T follicular helper cell (primary cell): ENCODE measurements at places on chromosomes 16 and 17.
A peak's percentile ranks its signal among the peaks of the same experiment; 100 is the strongest.

DNA sequence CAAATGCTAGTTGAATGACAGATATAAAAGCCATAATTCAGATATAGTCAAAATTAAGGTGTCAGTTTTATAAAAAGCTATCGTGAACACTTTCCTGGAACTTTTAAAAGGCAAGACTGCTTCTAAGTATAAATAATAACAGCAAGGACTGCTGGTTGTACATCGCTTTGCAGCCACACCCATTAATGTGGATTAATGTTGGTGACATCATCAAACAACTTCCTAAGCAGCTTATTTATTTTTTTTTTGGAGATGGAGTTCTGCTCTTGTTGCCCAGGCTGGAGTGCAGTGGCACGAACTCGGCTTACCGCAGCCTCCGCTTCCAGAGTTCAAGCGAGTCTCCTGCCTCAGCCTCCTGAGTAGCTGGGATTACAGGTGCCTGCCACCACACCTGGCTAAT lies 4.6 kb downstream of the GNA13 start:
- DNase-seq: no peak

- DNase-seq: no peak
Observed at GRCh38 chr16:66959704-66960161, 1.3 kb upstream of the CES3 start.

GRCh38 chr17:77214743-77215142 lies 74.0 kb downstream of the SEC14L1 start:
- DNase-seq: no peak

DNA sequence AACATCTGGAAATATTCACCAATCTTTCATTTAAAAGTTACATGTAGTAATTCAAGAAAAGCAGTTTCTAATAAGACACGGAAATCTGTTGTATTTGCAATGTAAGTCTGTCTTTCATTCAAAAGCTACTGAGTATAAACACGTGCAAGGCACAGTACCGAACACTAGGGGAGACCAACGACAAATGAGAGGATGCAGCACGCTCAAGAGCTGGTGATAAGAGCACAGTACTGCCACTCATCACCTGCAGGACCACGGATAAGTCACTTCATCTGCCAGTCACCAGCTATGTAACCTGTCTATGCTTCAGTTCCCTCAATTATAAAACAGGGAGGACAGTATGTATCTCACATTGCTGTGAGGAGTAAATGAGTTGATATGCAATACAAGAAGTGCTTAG lies 67.1 kb downstream of the CLEC18A start:
- peak; percentile 47 for DNase-seq

DNA sequence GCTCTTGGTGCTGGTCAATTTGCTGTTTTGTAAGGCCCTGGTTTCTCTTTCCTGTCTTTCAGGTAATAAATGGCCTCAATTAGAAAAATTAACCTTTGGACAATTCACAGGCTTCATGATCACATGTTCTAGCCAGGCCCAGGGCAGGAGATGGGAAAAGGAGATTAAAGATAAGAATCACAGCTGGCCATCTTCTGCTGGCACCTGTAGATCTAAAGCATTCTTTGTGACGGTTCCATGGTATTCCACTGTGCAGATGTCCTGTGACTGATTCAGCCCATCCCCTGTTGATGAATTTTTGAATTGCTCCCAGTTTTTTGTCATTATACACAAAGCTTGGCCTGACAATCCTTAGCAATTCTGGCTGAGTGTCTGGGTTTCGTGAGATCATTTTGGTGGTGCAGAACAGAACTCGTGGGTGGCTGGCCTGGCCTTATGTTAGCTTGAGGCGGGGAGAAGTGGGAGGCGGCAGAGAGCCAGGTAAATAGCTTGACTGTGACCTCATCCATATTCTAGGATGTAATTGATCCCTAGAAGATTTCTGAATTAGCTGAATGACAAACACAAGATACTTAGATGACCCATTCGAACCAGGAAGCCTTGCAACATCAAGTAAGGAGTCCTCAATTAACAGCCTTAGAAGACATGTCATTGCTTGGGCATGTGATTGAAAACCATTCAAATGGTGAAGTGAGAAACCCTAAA lies 14.1 kb downstream of the TMC5 start:
- DNase-seq: no peak

GRCh38 chr17:50157891-50158290 lies 7.4 kb upstream of the PPP1R9B start:
- DNase-seq: no peak

DNA sequence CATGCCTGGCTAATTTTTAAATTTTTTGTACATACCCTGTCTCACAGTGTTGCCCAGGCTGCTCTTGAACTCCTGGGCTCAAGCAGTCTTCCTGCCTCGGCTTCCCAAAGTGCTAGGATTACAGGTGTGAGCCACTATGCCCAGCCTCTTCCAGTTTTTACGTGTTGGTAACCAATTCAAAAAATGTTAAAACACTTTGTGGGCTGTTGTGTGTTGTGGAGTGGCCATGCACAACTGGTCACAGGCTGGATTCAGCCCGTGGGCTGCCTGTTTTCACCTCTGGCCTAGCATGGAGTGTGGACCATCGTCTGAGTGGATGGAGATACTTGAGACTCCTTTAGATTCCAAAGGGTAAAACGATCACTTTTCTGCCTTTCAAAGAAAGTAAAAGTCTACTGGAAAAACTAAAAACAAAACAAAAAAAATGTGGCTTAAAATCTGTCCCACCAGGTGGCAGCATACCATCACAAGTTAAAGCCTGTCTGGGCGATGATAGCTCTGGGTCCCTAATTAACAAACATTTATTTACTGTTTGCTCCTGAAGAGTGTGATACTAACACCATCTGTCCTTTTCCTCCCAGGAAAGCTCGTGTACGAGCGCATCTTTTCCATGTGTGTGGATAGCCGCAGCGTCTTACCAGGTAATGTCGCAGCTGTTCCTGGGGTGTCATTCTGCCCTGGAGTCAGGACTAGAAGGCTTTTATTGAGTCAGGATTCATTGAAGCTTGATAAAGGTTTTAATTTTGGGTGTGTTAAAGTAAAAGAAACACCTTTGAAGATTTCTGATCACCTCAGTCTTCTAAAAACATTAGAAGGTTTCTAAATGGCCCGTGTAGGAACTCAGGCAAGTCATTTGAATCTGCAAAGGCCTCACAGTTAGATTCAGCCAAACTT lies 45.8 kb downstream of the VPS35L start:
- peak; percentile 6 for DNase-seq

- DNase-seq: no peak
Observed at GRCh38 chr17:74825952-74826719, 33.5 kb downstream of the GRIN2C start.

DNA sequence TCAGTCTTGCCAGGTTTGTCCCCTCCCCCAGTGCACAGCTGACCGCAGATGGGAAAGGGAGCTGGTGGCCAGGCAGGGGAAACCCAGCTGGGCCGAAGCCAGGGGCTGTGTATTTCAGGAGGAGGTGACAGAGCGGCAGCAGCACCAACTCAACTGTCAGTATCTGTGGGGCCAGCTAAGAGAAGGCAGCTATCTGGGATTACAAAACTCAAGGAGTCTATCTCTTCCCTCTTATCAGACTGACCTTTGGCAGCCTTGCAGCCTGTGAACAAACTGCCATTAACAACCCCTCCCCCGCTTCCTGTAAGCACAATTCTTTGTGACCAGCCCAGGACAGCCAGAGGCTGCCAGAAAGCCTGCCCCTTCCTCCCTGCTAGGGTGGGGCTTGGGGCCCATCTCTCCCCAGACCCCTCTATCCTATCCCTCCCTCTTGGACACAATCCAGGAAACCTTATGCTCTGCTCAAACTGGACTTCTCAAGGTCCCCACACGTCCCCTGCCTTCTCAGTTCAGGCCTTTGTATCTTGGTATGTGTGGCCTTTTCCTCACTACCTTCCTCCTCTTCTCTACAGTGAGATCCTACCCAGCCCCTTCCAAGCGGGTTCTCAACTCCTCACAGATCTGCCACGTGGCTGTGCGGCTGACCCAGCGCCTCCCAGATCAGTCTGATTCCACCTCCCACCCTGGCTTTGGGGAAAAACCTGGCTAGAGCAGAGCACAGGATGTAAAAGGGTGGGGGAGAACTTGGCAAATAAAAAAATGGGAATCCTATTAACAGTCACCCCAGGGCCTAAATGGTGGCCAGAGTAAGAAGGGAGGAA lies 10.5 kb downstream of the ST3GAL2 start:
- DNase-seq: no peak

GRCh38 chr17:79942591-79943346 lies 92.9 kb downstream of the TBC1D16 start:
- DNase-seq: no peak

DNA sequence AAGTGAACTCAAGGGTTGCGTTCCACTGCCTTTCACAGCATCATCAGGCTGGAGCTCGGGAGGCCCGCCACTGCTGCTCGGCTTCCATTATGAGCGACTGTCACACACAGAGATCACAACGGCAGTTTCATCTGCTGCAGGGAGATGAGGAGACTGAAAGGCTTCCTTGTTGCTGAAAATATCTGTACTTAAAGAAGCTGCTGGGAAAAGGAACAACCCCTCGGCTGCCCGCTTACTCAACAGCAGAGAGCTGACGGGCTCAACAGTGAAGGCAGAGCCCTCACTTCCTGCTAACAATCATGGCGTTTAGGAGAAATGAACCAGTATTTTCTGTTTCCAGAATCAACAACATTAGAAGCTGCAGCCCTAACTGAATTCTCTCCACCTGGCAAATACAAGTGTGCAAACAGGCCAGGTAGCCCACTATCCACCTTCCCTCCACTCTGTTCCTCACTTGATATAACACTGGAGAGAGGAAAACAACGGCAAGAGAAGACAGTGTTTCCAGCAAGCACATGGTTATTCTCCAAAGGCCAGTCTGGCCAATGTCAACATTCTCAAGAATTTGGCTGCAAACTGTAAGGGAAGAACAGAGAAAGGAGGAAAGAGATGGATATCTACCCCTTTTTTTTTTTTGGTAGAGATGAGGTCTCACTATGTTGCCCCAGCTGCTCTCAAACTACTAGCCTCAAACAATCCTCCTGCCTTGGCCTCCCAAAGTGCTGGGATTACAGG lies 33.7 kb downstream of the MBTPS1 start:
- DNase-seq: no peak

DNA sequence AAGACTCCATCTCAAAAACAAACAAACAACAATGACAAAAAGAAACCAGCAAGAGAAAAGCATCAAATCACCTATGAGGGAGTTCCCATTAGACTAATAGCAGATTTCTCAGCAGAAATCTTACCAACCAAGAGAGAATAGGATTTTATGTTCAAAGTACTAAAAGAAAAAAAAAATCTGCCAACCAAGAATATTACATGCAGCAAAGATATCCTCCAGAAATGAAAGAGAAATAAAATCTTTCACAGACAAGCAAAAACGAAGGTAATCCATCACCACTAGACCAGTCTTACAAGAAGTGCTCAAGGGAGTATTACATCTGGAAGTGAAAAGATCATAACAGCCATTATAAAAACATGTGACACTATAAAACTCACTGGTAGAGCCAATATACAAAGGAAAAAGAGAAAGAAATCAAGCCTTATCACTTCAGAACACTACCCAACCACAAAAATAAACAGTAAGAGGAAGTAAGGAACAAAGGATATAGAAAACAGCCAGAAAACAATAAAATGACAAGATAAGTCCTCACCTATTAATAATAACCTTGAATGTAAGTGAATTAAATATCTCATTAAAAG lies 66.3 kb downstream of the STX8 start:
- DNase-seq: no peak

DNA sequence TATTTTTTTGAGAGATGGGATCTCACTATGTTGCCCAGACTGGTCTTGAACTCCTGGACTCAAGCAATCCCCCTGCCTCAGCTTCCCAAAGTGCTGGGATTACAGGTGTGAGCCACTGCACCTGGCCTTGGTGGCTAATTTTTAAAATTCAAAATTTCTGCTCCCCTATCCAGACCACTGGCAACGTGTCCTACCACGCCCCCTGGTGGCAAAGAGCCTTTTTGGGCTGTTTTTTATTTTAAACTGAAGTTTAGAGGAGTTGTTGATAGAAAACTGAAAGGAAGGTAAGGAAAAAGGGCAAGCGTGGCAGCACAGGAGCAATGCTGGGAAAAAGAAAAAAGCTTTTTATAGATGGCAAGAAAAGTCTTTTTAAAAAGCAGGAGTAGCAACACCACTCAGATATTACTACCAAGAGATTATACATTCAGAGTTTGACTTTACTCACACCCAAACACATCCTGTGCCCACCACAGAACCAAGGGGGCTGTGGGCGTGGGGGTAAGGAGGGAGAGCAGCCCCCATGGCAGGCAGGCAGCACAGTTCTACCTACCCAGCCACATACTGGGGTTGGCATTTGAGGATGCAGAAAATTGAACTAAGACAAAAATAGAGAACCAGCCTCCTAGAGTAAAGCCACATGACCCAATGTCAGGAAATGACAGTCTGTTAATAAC lies 4.2 kb upstream of the MXRA7 start:
- peak; percentile 68 for DNase-seq

DNA sequence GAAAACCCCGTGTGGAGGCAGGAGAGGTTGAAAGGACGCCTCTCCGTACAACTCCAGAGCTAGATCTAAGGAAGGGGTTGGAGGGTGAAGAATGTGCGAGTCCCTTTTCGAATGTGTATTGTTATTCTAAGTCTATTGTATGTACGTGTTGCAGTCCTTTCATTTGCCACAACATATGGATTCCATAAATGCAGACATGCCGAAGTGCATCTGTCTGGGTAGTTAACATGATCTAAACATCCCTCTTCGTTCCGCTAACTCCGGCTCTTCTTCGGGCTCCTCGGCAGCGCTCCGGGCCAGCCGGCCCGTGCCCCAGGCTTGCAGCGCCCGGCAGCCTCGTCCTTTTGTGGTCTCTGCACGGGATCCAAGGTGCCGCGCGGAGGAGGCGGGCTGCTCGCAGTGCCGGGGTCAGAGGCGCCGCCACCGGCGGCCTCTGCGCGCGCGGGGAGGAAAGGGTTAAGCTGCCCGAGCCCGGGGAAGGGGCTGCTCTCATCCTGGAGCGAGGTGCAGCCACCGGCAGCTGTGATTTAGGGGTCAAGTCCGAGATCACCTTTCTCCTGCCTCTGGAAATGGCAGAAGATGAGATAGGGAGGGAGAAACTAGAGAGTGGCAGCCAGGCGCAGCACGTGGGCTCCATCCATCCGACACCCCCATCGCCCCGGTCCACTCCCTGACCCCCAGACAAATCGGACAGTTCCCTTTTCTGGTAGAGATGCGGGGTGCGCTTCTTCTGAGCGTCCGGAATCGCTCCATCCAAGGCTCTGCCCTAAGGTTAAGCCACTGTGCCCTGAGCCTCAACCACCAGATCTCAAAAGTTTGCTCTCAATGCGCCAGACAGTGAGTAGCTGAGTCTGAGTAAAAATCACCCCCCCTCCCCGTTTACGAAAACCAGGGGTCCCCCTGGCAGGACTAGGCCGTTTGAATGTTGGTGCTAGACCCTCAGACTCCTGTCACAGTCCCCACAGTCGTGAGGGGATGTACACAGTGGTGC lies 15.1 kb upstream of the ZFHX3 start:
- DNase-seq: no peak

DNA sequence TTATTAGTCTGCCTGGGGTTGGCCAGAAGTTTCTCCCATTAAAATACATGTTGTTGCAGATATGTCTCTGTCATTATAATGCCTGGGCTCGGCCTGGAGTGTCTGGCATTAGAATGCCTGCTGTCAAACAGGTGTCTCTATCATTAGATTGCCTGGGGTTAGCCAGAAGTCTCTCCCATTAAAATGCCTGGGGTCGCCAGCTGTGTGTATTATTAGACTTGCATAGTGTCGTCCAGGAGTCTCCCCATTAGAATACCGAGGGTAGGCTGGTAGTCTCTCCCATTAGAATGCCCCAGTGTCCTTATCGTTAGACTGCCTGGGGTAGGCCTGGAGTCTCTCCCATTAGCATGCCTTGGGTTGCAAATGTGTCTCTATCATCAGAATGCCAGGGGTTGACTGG lies 2270.8 kb downstream of the TP53TG3F start:
- no peak for DNase-seq

GRCh38 chr16:16988963-16989362 lies 481.8 kb downstream of the XYLT1 start:
- DNase-seq: no peak
